Stimulated activated CD4-positive, alpha-beta T cell treated with anti-CD3 and anti-CD28 coated beads, Interleukin-4, amount 100 ng/mL, for 4 hours (primary cell): ENCODE measurements at places on chromosomes 2 and 18.

GRCh38 chr2:86482034-86482433, 40.9 kb downstream of the KDM3A start:
- DNase-seq, result no peak

- DNase-seq, result no peak
Observed at GRCh38 chr18:48831802-48832201, 119.0 kb downstream of the SMAD7 start.

- no peak for DNase-seq
Observed at GRCh38 chr2:110903548-110903947, 171.2 kb downstream of the ACOXL start.

GRCh38 chr2:38610851-38611801, 8.4 kb upstream of the HNRNPLL start:
- no peak for DNase-seq

DNA sequence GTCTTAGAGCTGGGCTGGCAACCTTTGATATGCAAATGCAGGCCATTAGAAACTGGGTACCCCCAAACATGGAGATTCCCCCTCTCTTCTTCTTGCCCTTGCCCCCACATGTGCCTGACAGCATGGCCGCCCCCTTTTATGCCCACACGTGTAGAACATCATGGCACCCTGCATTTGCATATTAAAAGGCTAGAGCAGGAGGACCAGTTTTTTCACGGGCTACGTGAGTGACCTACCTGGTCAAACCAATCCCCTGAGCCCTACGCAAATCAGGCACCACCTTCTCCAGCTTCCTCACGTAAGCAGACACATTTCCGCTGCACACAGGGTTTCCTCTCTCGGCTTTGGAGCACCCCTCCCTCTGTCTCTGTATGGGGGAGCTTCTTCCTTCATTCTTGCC, 110.9 kb upstream of the COPS8 start:
- no peak for DNase-seq
